ENCODE measurements at places on chromosomes 13 and 19.

- no peak for DNase-seq
Measured at GRCh38 chr19:28641395-28641794, 571.6 kb downstream of the UQCRFS1 start.

DNA sequence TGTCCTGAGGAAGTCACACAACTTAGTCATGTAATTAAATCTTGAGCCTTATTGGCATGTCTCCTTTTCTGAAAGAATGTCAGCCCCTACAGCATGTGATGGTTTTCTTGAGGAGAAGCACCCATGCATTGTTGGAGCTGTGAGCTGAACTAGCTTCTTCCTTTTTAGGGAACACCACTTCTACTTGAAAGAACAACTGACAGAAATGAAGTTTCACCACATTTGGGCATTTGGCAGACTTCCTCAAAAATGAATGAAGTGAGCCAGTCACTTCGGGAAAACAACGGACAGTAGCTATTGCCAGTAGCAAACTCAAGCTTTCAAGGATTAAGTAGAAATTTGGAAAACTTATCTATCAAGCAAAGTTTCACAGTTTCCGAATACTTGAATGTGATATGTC lies 1351.3 kb downstream of the EFNB2 start:
- DNase-seq = no peak

- DNase-seq = no peak
Measured at GRCh38 chr19:40578442-40578908, 1.8 kb downstream of the SHKBP1 start.

- peak; percentile 97 for DNase-seq
Measured at GRCh38 chr19:17266975-17267788, at the start of gene BABAM1. Gene BABAM1, plus strand, starts transcription at chr19:17267443. Its CDS starts 1,364 bp downstream, at chr19:17268807.

DNA sequence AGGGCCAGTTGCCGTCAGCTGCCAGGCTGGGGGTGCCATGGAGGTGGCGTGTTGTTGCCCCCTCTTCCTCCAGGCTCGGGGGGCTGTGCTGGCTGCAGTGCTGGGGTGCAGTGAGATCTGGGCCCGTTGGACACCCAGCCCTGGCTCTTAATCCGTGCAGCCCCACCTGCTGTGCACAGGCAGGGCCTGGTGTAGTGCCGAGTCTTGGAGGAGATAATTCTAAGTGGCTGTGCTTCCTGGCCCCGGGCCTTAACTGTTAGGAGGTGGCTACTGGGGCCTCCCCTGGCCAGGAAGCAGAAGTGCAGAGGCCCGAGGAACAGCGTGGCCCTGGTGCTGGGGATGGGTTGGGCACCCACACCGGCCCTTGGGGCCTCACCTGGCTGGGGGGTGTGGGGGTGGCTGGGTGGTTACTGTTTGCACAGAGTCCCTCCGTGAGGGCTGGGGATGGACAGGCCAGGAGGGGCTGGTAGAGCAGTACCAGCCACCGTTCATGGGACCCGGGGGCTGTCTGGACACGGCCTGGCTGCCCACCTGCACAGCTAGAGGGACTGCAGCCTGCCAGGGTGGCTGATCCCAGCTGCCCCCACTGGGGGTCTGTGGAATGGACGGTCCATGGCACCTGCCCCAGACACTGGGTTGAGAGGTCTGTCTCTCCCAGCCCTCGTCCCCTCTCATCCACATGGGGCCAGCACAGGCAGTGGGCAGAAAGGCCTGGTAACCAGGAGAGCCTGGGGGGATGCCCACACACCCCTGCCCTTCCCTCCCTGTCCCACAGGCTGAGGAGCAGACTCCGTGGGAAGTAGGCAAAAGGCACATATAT lies 3.3 kb downstream of the GPX4 start:
- DNase-seq = no peak

DNA sequence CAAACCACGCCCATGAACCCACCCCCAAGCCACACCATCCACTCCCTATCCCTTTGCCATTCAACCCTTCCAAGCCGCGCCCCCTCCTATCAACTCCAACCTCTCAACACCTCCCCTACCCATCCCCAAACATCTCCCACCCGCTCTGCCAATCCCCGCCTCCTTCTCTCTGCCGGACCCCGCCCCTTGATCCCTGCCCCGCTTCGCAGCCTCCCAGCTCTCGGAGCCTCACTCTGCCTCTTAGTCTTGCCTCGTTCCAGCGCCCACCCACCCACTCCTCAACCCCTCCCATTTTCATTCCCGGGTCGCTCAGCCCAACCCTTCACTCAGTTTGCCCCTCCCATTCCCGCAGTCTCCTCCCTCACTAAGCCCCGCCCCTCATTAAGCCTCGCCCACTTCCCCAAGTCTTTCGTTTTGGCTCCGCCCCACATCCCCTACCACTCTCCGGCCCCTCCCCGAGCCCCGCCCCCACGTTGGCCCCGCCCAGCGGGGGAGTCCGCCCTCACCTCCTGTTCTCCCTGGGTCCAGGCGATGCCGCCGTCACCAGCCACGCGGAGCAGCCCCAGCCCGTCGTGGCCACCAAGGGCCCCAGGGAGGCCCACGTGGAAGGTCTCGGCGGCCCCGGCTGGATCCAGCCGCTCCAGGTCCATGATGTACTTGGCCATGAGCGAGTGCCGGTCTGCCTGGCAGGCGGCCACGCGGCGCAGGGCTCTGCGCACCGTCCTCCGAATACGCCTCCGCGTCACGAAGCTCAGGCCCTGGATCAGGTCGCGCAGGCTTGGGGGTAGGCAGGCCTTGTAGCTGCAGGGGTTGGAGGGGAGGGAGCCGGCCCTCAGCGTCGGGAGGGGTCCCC lies 5.7 kb downstream of the JAK3 start:
- DNase-seq = peak; percentile 84

DNA sequence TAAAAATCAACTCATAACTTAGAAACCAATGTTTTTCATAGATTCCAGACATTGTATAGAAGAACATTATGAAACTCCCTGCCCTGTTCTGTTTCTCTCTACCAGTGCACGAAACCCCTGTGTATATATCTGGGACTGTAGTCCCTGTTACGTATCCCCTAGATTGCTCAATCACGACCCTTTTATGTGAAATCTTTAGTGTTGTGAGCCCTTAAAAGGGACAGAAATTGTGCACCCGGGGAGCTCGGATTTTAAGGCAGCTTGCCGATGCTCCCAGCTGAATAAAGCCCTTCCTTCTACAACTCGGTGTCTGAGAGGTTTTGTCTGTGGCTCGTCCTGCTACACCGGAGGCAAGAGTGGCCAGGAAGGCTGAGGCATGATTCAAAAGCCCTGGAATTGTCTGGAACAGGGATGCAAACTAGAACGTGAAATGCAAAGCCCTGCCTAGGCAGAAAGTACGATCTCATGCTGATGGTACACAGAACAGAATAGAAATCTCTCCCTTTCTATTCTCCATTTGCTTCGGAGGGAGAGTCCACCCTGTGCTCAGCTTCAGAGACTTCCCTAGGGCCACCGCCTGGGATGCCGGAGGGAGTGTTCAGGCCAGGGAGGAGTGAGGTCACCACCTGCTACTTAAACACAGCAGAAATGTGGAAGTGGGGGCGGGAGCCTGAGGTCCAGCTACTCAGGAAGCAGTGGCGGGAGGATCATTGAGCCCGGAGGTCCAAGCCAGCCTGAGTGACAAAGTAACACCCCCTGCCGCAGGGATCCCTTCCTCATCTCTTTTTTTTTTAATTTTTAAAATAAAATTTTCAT lies 758 bp upstream of the ZNF888 start:
- no peak for DNase-seq

All from NCI-H1694 (cell line).